Activated T-helper 17 cell treated with anti-CD3 and anti-CD28 coated beads, Interleukin-2, amount 50 U/mL, for 72 hours (primary cell): ENCODE measurements at places on chromosomes 12 and 14. TPM values are rescaled to one million over a fixed set of nuclear protein-coding genes. Genes with fewer than 3 reads are reported as not detected.

The HCAR3 gene
- total RNA-seq, result not detected

The CLEC1B gene
- not detected for total RNA-seq

The PSEN1 gene
- 33.8 TPM for total RNA-seq

The MYO1H gene
- total RNA-seq, result not detected

The CD69 gene
- 150 TPM for total RNA-seq

The PTCSC3 gene
- total RNA-seq, result not detected

The STAC3 gene
- 4.5 TPM for total RNA-seq

The SLC25A47 gene
- not detected for total RNA-seq

The ZDHHC22 gene
- total RNA-seq, result not detected

The ACOT6 gene
- total RNA-seq, result not detected

The MGST1 gene
- not detected for total RNA-seq

The BEST3 gene
- not detected for total RNA-seq

The PLEK2 gene
- total RNA-seq, result 1.5 TPM

The SERPINA9 gene
- not detected for total RNA-seq

The BDKRB1 gene
- not detected for total RNA-seq

The RND1 gene
- 4.2 TPM for total RNA-seq

The LMNTD1 gene
- not detected for total RNA-seq

The TAS2R50 gene
- 1.7 TPM for total RNA-seq
